ENCODE measurements at places on chromosomes 13 and 19.

DNA sequence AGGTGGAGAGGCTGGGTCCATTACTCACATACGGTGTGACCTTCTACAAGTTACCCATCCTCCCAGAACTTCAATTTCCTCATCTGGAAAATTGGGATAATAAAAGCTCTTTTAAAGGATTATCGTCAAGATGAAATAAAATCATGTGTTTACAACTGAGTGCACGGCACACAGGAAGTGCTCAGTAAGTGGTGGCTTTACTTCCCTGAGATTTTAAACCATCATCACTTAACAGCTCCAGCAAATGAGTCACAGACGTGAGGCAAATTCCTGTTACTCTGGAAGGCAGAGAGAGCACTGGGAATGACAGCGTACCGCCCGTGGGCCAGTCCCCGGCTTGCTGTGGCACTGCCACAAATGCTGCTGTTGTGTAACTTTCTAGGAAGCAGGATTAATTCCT lies 64.1 kb downstream of the MRPL57 start:
- DNase-seq, result no peak

GRCh38 chr19:32464279-32464678 lies 58.7 kb downstream of the DPY19L3 start:
- DNase-seq, result peak; percentile 38

GRCh38 chr19:44635581-44636438 lies 7.9 kb upstream of the PVR start:
- DNase-seq, result peak; percentile 77

DNA sequence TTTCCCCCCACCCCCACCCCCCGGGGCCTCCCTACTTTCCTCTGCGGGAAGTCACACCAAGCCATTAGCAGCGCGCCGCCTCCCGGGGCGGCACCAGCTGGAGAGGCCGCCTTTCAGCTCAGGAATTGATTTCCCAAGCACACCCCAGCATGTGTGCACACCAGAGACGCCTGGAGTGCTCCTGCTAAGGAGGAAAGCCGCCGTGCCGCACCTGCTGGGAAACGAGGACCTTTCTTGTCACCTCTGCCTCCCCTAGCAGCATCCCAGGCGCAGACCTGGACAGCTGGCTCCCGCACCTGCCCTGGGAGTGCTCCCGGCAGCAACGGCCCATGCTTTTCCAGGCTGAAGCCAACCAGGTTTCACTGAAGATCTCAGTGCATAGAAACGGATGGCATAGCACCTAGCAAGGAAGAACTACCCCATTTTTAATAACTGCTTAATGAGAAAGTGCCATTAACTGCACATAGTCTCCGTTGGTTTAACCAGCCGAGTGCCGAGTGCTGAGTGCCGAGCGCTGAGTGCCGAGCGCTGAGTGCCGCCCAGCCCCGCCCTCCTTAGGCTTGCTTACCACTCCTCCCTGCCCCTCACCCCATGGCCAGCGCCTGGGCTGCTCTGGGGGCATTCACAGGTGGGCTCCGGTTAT lies 165.0 kb downstream of the USP12 start:
- no peak for DNase-seq

GRCh38 chr13:80242728-80243427 lies 98.0 kb downstream of the SPRY2 start:
- DNase-seq, result no peak

DNA sequence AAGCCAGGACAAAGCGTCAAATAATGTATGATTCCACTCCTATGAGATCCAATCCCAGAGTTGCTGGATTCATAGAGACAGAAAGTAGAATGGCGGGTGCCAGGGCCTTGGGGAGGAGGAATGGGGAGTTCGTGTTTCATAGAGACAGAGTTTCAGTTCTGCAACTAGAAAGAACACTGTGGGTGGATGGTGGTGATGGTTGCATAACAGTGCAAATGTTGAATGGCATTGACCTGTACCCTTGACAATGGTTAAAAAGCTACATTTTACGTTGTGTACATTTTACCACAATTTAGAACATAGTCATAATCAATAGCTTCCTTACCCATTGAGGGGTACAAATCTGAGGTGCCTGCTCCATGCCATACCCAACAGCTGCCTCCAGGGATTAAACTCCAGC lies 33.4 kb downstream of the MBD3L2B start:
- no peak for DNase-seq

DNA sequence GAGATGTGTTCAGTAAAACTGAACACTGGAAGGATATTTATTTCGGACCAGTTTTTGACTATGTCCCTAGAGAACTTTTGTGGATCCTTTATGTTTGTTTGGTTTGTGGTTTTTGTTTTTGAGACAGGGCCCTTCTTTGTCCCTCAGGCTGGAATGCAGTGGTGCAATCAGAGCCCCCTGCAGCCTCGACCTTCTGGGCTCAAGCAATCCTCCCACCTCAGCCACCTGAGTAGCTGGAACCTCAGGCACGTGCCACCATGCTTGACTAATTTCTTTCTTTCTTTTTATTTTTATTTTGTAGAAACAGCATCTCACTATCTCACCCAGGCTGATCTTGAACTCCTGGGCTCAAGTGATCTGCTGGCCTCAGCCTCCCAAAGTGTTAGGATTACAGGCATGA lies 955 bp upstream of the ZNF709 start:
- no peak for DNase-seq

GRCh38 chr19:47674548-47674947 lies 38.7 kb upstream of the EHD2 start:
- DNase-seq, result no peak

GRCh38 chr19:48925240-48925843 lies 8.2 kb upstream of the DHDH start:
- no peak for DNase-seq

GRCh38 chr13:91115776-91116175 lies 231.7 kb upstream of the MIR17HG start:
- DNase-seq, result no peak

DNA sequence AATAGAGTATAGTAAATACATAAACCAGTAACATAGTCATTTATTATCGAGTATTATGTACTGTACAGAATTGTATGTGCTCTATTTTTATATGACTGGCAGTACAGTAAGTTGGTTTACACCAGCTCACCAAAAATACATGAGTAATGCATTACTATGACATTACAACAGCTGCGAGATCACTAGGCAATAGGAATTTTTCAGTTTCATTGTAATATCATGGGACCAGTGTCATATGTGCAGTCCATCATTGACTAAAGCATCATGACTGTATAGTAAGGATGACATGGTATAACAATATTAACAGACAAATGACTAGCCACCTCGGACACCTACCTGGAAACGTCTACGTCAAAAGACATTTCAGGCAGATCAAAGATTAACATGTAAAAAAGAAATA lies 33.6 kb downstream of the ATP7B start:
- DNase-seq, result no peak
